ENCODE measurements at places on chromosomes 2 and 18.

DNA sequence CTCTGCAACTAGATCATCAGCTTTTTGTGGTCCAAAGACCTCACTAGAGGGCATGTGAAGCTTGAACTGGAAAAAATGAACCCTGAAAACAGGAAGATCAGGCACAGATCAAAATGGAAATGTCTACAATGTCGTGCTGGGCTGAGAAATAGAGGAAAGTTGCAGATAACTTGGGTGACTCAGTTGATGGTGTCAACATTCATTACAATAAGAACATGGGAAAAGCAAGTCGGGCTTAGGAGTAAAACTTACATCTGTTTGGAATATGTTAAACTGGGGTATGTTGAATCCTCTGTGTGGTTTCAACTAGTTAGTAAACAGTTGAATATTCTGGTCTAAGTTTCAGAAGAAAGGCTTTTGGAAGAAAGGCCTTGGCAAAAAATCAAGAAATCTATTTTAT lies 940.4 kb downstream of the ERBB4 start:
- no peak for DNase-seq

GRCh38 chr2:147382322-147382948 lies 462.4 kb upstream of the ACVR2A start:
- no peak for DNase-seq

- DNase-seq: no peak
These were observed 41.6 kb upstream of the GLI2 start for GRCh38 chr2:120694034-120694433.

GRCh38 chr2:227460833-227461232 lies 11.1 kb upstream of the AGFG1 start:
- DNase-seq: no peak

GRCh38 chr2:150357770-150358467 lies 129.5 kb downstream of the RND3 start:
- DNase-seq: no peak

DNA sequence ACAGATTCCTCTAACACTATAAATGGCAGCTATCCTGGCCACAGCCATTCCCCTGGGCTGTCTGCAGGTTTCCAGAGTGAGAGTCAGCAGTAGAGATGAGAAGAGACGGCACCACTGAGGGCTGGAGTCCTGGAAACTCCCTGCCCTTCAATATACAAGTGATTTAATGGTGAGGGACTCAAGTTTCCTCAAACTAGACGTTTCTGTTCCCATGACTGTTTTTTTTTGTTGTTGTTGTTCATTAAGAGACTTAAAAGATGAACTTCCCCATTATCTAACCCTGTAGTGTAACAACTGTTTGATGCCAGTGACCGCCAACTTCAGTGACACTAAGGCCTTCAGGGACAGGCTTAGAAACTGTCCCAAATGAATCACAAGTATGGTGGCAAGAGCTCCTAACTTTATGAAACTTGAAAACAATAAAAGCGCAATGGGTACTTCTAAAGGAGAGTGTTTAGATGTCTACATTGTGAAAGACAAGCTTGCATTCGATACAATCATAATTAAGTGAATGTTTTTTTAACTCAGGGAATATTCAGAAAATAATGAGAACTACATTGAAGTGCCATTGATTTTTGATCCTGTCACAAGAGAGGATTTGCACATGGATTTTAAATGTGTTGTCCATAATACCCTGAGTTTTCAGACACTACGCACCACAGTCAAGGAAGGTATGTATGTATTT lies 34.0 kb downstream of the IL1R2 start:
- no peak for DNase-seq

DNA sequence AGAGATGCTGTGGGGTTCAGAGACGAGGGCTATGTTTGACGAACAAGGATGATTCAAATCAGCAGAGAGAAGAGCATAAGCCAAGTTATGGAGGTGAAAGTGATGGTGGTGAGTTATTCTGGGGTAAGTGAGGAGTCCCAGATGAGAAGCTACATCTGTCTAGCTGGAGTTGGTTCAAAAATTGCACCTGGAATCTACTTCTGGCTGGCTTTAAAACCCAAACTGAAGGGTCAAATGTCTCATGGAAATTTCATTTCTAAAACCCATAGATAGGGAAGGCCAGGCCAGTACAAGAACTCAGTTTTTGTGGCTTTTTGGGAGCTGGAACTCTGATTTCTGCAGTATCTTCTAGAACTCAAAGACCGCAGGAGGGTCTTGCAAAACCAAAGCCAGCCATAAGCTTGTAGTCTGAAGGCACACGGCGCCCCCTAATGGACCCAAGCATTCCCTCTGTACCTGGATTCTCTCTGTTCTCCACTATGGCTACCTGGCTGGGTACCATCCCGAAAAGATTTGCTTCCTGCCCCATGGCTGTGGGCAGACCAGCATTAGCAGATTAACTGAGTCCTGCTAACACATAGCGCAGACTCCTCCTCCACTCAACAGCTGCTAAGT lies 229.1 kb upstream of the SLC14A2 start:
- no peak for DNase-seq

DNA sequence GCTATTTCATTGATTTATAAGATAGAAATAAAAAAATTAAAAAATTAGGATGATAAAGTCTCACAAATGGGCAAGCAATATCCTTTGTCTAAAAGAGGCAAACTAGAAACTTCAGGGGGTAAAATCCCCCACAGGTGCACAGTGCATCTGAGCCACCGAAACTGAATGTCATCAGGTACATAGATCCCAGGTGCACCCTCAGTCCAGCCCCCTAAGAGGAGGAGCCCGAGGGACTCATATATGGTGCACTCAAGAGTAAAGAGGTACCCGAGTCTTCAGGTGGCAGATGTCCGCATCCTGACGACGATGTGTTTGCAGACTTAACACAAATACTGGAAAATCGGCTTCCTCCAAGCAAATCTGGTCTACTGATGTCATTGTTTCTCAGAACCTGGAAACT lies 11.3 kb downstream of the QPCT start:
- no peak for DNase-seq

- DNase-seq: no peak
These were observed 118.9 kb upstream of the FOSL2 start for GRCh38 chr2:28273751-28274150.

GRCh38 chr2:188693771-188694170 lies 280.4 kb upstream of the COL3A1 start:
- DNase-seq: no peak

- DNase-seq: no peak
These were observed 139.2 kb downstream of the DYM start for GRCh38 chr18:49321271-49321670.

- no peak for DNase-seq
These were observed 84.2 kb downstream of the SOCS6 start for GRCh38 chr18:70373042-70373519.

- DNase-seq: no peak
These were observed 98.3 kb downstream of the GRB14 start for GRCh38 chr2:164523009-164523408.

DNA sequence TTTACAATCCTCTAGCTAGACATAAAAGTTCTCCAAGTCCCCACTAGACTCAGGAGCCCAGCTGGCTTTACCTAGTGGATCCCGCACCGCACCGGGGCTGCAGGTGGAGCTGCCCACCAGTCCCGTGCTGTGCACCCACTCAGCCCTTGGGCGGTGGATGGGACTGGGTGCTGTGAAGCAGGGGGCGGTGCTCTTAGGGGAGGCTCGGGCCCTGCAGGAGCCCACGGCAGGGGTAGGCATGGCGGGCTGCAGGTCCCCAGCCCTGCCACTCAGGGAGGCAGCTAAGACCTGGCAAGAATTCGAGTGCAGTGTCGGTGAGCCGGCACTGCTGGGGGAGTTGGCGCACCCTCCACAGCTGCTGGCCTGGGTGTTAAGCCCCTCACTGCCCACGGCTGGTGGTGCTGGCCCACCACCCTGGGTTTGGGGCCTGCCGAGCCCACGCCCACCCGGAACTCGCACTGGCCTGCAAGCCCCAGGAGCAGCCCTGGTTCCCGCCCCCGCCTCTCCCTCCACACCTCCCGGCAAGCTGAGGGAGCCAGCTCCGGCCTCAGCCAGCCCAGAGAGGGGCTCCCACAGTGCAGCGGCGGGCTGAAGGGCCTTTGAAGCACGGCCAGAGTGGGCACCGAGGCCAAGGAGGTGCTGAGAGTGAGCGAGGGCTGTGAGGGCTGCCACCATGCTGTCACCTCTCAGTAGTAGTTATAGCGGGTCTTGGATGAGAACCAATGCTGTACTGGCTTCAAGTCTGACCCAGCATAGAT lies 255.2 kb downstream of the CDH7 start:
- DNase-seq: no peak

GRCh38 chr2:134161170-134161547 lies 92.7 kb upstream of the MGAT5 start:
- DNase-seq: no peak

DNA sequence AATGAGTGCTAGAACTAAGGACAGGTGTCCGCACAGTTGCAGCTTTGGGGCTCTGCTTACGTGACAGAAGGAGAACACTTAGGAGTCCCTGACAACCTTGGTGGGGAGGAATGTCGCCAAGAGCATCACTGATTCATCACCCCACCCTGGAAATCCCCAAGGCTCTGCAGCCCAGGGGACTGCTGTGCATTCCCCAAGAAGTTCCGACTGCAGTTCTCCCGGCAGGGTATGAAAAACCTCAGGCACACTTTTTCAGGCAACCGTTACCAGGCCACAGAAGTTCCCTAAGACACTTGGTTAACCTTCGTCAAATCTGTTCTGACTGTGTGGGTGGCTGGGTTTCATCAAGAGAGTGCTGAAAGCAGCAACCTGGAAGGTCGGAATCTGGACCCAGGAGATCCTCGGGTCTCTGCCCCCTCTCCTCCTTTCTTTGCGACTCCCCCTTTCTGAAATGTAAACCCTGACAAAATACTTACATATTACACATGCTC lies 192.1 kb upstream of the CXCR4 start:
- no peak for DNase-seq

DNA sequence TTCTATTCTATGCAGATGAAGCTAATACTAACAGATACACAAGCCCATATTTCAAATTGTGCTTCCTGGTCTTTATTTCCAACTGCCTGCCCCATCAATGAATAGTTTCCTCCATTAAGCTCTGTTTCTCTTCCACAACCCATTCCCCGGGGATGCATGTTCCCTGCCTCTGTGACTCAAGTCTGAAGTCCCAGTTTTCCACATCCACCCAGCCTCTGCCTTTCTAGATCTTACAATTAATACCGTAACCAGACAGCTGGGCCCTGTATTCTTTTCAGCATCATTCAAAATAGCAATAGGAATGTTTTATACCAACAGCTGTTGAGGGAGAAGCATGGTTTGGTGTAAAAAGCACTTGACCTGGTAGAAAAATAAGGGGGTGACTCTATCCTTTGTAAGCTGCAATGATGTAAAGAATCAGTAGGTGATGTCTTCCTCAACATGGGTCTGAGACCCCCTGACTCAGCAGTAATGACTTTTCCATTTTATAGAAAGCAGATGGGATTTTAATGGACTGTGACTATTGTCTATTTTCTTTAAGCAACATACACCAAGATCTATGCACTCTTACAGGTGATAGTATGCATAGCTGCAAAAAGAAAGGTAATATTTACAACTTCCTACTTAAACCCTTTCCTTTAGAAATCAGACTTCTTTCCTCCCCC lies 46.1 kb upstream of the DAPL1 start:
- no peak for DNase-seq

- DNase-seq: no peak
These were observed 891.6 kb upstream of the CRIM1 start for GRCh38 chr2:35463805-35464596.

DNA sequence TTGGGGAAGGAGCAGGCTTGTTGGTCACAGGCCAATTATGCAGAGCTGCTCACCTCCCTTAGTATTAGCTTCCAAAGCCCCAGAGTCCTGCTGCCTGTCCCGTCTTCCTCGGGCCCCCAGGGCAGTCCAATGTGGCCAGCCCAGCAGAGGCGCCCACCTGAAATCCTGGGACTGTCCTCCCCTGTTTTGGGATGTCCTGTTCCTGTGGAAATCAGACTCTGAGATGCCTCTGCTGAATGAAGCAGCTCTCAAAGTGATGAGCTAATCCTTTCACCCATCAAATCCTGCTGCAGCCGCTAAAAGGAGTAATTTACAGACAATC lies 105.3 kb downstream of the CABLES1 start:
- DNase-seq: no peak

GRCh38 chr2:225889452-225889851 lies 489.9 kb downstream of the NYAP2 start:
- no peak for DNase-seq

- no peak for DNase-seq
These were observed 101.0 kb upstream of the NT5C1B start for GRCh38 chr2:18690342-18690741.

GRCh38 chr2:122105877-122106206 lies 350.4 kb downstream of the TSN start:
- no peak for DNase-seq

DNA sequence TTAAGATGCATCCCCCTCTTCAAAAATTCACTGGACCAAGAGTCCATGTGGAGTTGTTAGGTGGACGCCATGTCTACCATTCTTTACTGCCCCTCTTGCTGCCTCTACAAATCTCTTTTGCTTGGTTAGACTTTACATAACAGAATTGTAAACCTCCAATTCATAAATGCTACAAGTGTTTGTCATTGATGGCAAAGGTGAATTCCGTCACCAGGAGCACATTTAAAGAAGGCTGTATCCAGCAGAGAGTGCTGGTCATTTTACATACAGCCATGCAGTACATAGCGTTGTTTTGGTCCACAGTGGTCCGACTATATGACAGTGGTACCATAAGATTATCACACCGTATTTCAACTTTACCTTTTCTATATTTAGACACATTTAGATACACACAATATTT lies 274.5 kb downstream of the MYCN start:
- no peak for DNase-seq

DNA sequence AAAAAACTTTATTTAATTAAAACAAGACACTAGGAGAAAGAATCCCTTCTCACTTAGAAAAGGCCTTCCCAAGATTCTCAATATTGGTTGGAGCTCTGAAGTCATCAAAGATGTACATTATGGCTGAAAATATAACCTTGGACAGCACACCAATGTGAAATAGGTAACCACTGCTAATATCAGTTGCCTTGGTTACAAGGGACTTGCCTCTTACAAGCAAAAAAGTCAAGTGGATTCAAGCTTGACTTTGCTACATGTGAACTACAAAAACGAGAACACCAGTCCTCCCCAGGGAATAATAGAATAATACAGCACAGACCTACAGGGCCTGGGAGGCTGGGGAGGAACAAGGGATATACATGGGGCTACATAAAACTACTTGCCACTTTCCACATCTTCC lies 46.1 kb downstream of the NABP1 start:
- no peak for DNase-seq

DNA sequence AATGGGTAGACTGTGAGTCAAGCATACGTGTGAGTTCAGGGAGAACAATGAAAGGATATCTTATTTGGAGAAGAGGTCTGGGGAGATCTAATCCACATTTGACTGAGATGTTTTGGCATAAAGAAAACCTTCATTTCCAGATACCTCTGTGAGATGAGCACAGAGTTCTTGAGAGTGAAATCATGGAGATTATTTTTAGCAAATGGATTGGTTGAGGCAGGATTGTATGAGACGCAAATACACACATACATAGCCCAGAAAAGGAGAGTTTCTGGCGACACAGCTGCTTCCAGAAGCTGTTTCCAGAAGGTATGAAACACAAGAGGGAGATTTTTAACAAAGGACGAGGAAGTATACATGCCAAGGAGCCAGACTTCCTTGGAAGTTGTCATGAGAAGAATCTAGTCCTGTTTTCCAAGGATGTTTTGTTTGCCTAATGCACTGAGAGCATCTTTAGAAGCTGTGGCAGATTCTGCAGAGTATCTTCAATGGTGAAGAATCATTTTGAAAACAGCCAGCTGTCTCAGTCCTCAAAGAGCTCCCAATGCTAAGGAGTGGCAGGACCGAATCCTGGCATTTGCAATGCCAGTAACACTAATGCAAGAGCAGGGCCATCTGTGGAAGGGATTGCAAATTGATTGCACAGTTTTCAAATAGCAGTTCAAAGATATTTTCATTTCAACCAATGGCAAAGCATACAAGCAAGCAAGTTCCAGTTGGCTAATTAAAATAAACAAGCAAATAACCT lies 177.2 kb downstream of the SETBP1 start:
- no peak for DNase-seq
